Mucosa of gallbladder (tissue), 1 donor: ENCODE measurements at places on chromosomes 5 and 9. TPM values are rescaled to one million over a fixed set of nuclear protein-coding genes. Genes with fewer than 3 reads are reported as not detected.

GPR151 gene
- not detected for total RNA-seq

BNC2 gene
- total RNA-seq: 52.0 TPM

IL13 gene
- total RNA-seq: not detected

SPTAN1 gene
- total RNA-seq: 323 TPM

FOXI1 gene
- total RNA-seq: 0.69 TPM

AK8 gene
- 0.98 TPM for total RNA-seq

CDH10 gene
- total RNA-seq: 0.14 TPM

CER1 gene
- not detected for total RNA-seq

CRHBP gene
- 1.5 TPM for total RNA-seq

MARCHF11 gene
- not detected for total RNA-seq

DNA sequence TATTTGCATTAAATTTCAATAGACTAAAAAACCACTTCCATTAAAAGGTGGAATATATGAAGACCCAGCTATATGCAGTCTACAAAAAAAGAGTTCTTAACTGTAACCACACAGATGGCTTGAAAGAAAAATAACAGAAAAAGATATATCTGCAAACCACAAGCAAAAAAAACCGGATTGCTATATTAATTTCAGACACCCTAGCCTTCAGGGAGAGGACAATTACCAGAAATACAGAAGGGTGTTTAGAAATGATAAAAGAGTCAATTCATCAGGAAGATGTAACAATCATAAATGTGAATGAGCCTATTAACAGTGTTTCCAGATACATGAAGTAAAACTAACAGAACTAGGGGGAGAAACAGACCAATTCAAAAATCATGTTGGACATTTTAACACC, 56.9 kb upstream of the SMIM23 start:
- no peak for DNase-seq

DNA sequence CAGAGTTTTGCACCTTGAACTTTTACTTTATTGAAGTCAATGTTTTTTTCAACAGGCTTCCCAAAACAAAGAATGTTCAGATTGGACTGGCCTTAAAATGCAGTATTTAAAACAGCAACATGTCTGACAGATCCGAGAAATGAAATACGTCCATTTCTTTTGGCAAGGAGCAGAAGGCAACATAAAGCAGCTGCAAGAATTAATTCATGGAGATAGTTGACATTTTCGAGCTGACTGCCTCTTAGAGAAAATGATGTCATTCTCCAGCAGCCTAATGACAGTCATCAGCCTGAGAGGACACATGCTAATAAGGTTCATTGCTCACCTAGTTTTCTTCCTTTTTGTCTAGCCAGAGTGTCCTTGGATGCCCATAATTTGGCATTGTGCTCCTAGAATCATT, 232.2 kb upstream of the SEMA6A start:
- DNase-seq: no peak

GRCh38 chr9:99931155-99931840, 24.8 kb downstream of the STX17 start:
- no peak for DNase-seq

GRCh38 chr5:72248410-72248981, 71.5 kb downstream of the MRPS27 start:
- DNase-seq: peak; percentile 34

- DNase-seq: no peak
Measured at GRCh38 chr5:59617186-59617771, 276.2 kb downstream of the PDE4D start.

GRCh38 chr5:24368115-24368514, 276.7 kb downstream of the CDH10 start:
- DNase-seq: no peak

- no peak for DNase-seq
Measured at GRCh38 chr5:23314827-23315226, 192.6 kb upstream of the PRDM9 start.

DNA sequence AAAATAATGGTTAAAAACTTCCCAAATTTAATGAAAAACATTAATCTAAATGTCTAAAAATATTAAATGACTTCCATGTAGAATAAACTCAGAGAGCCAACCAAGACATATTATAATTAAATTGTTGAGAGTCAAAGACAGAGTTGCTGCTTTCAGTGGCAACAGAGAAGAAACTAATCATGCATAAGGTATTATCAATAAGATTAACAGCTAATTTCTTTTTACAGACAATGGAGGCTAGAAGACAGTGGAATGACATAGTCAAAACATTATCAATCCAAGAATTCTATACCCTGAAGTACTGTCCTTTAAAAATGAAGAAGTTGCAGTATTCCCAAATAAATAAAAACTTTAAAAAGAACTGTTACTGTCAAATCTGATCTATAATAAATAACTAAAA, 268.7 kb downstream of the IRX2 start:
- no peak for DNase-seq

GRCh38 chr5:112141582-112141981, 277.5 kb downstream of the EPB41L4A start:
- no peak for DNase-seq
